Stimulated activated CD4-positive, alpha-beta T cell treated with anti-CD3 and anti-CD28 coated beads, TNF-alpha, amount 100 ng/mL, for 4 hours (primary cell): ENCODE measurements at places on chromosomes 3 and 15.

DNA sequence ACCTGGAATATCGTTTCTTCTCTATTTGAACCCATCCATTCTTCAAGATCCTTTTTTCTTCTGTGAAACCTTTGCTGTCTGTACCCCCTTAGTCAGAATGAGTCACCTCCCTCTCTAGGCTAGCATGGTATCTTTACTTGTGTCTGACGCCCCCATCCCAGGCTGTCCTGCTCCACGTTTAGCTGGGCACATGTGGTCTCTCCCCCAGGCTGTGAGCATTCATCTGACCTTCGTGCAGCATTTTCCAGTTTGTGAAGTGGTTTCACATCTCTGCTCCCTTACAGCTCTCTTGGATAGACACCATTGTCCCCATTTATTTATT lies 14.3 kb upstream of the TLE3 start:
- DNase-seq: no peak

DNA sequence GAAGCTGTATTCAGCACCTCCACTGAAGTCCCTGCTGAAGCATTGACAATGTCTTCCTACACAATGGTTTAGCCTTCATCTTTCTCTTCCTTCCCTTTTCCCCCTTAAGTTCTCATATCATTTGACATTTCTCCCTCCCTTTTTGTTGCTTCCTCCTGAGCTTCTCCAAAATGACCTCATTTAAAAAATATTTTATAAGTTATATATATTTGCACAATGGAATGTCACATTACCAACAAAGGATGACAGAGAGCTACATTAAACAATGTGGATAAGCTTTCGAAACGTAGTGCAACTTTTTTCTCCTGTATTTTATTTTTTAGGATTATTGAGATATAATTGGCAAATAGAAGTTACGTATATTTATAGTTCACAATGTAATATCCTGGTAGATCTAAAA lies 13.2 kb upstream of the DLG1 start:
- no peak for DNase-seq

- no peak for DNase-seq
These were observed 40.4 kb upstream of the IGF2BP2 start for GRCh38 chr3:185865247-185865646.

- no peak for DNase-seq
These were observed 755.3 kb downstream of the ROBO1 start for GRCh38 chr3:79012530-79012913.

DNA sequence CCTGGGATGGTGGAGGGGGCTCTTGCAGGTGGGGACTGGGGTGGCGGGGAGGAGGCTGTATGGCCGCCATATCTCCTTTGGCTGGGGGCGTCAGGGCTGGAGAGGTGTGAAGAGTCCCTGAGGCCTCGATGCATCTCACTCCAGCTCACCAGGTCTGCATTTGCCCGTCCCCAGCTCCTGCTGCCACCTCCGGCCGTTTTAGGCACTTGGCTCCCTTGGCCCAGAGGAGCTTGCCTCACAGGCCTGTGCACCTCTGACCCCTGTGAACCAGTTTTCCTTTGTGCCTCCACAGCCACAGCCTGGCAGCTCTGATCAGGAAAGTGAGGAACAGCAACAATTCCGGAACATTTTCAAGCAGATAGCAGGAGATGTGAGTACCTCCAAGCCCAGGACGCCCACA lies 49.7 kb downstream of the CAPN3 start:
- no peak for DNase-seq

DNA sequence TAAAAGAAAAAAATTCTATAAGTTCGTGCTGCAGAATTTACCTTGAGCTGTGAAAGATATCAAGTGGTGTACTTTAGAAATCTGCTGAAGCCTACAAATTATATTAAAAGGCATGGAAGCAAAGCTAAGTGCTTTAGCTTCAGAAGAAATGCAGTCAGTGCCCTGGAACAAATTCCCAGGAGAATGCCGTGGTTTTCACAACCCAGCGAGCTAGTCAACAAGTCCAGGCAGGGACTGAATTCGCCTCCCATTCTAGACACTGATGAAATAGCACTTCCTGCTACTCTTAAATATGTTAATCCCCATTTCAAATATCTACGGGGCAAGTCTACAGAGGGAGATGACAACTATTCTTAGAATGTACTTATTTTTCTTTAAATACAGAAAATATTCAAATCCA lies 326.4 kb upstream of the IGF1R start:
- no peak for DNase-seq

DNA sequence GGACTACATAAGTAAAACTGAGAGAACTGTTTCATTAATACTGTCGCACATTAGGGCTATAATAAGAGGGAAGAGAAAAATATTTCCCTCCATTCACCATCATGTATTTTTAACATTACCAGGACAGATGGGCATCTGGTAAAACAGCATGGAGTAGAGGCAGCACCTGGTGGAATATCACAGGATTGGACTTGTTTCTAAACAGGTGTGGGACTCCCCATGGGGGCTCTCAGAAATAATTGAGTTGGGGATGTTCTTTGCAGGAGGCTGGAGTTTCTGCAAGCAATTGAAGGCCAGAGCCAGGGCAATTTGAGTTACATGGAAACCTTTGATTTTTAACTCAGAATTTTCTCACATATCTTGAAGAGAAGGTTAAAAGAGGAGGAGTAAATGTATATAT lies 8.4 kb upstream of the MINDY2 start:
- no peak for DNase-seq

DNA sequence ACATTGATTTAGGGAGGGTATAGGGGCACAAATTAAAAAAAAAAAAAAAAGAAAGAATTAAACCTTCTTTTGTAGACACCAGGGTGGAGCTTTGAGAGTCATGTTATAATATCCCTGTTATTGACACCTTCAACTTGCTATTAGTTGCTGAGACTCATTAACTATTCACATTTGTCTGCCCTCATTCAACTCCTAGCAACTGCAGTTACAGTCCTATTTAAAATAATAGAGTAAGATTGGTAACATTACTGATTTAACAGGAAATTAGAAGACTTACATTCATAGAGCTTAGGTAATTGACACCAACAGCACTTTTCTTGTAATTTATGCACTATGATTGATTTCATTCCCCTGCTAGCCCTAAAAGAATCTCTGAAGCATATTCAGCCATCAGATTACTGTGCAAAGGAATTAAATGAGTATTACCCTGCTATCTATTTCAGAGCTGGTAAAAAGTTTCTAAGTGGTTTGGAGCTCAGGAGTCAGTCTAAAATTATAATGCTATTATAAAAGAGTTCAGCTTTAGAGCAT lies 148.8 kb upstream of the TBL1XR1 start:
- no peak for DNase-seq

GRCh38 chr3:150253622-150254021 lies 154.5 kb upstream of the TSC22D2 start:
- no peak for DNase-seq
